ENCODE measurements at places on chromosomes 12 and 14. TPM values are rescaled to one million over a fixed set of nuclear protein-coding genes. Genes with fewer than 3 reads are reported as not detected.

DNA sequence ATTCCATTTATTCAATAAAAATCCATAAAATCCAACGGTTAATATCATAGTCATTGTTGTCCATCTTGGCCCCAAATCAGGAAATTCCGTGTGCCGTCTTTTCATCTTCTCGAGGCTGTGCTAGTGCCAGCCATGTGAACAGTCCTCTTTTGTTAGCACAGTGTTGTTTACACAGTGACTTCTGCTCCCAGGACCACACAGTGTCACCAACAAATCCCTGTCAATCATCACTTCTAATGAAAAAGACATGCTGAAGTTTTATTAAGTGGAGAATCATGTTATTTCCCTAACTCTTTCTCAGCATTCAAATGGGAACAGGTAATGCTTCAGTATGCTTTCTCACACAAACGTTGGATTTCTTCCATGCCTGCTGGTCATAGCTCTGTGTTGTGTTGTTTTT, 1.9 kb upstream of the SLCO1A2 start:
- no peak overlapping the region for H3K27ac ChIP-seq
- DNase-seq = no peak
- no peaks in the 10 kb centered on the region for H3K4me1 ChIP-seq

GRCh38 chr12:8556531-8557097, 15.9 kb upstream of the CLEC4E start:
- DNase-seq = no peak
- no peak overlapping the region for H3K4me3 ChIP-seq
- no peaks in the 10 kb centered on the region for H3K27me3 ChIP-seq
- H3K4me1 ChIP-seq = no peaks in the 10 kb centered on the region

- H3K36me3 ChIP-seq = no peaks in the 10 kb centered on the region
- H3K27ac ChIP-seq = no peak overlapping the region
- DNase-seq = no peak
- peaks cover 8% of the 10 kb centered on the region for H3K4me1 ChIP-seq
- H3K4me3 ChIP-seq = no peak overlapping the region
These were observed 15.8 kb downstream of the PCNX4 start for GRCh38 chr14:60107477-60107876.

The ITGB7 gene
- total RNA-seq = 1.7 TPM

The LAG3 gene
- total RNA-seq = 0.32 TPM
